ENCODE measurements at places on chromosomes 7 and 10.
A peak's percentile ranks its signal among the peaks of the same experiment; 100 is the strongest.

DNA sequence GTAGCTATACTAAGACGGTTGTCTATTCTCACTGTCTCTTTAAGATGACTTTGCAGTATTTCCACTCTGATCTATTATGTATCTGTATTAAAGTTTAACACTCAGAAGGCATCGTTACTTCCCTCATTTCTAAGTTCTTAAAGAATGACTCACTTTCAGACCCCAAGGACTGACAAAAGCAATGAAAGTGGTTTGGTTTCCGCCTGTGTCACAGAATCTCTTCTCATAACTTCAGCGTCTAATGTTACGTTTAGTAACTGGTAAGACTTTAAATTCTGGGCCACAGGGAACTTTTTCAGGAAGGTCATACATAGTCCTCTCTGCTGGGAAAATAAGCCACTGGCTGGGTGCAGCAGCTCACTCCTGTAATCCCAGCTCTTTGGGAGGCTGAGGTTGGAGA, 892.0 kb upstream of the AUTS2 start:
- no peak for DNase-seq

- peak; percentile 9 for DNase-seq
These were observed 30.3 kb upstream of the LSM8 start for GRCh38 chr7:118153551-118154177.

DNA sequence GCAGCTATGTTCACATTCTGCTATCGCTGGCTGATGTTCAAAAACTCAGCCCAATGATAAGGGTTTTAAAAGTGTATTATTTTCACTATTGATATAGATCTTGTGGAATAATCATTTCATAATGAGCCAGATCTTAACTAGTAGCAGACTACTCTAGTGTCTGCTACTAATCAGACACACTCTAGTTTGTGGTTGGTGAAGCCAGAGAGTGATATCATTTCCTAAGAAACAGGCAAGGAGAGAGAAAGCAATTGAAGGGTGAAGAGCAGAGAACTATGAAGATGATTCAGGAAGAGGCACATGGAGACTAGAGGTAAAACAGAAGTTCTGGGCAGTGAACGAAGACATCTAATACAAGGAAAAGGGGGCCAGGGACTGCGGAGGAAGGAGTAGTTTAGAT, 58.2 kb upstream of the BET1 start:
- no peak for DNase-seq

DNA sequence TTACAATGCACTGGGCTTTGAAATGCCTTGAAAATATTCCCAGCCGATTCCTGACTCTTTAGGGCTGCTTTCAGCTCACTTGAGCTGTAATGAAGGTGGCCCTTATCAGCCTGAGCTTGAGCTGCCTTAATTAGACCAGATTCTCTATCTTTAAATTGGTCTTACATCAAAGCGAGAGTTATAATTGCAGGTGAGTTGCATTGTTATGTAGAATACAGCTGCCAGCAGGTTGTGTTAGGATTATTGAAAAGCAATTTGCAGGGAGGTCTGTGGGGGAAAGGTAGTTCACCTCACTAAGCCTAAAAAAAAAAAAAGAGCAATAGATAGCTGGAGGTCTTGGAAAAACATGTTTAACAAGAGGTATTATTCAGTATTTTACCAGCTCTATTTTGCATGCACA, 142.2 kb upstream of the HABP2 start:
- no peak for DNase-seq

GRCh38 chr7:3943779-3944520, 642.9 kb downstream of the SDK1 start:
- no peak for DNase-seq

- DNase-seq, result no peak
These were observed 133.5 kb downstream of the VIPR2 start for GRCh38 chr7:159010937-159011721.

- DNase-seq, result peak; percentile 21
These were observed 210.9 kb downstream of the CREB5 start for GRCh38 chr7:28623105-28623730.

- no peak for DNase-seq
These were observed 31.2 kb downstream of the GPRIN2 start for GRCh38 chr10:46525177-46525823.

GRCh38 chr7:122518488-122518887, 180.4 kb downstream of the RNF133 start:
- DNase-seq, result no peak

- DNase-seq, result no peak
These were observed 27.3 kb downstream of the TFAM start for GRCh38 chr10:58412502-58412961.

DNA sequence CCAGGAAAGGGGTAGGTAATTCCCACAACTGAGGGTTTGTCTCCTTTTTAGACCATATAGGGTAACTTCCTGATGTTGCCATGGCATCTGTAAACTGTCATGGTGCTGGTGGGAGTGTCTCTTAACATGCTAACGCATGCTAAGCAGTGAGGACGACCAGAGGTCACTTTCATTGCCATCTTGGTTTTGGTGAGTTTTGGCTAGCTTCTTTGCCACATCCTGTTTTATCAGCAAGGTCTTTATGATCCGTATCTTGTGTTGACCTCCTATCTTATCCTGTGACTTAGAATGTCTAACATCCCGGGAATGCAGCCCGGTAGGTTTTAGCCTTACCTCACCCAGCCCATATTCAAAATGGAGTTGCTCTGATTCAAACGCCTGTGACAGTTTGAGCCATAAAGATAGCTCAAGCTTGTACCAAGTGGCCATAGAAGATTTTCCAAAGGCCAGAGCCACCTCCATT, 176.0 kb upstream of the NAMPT start:
- DNase-seq, result no peak

DNA sequence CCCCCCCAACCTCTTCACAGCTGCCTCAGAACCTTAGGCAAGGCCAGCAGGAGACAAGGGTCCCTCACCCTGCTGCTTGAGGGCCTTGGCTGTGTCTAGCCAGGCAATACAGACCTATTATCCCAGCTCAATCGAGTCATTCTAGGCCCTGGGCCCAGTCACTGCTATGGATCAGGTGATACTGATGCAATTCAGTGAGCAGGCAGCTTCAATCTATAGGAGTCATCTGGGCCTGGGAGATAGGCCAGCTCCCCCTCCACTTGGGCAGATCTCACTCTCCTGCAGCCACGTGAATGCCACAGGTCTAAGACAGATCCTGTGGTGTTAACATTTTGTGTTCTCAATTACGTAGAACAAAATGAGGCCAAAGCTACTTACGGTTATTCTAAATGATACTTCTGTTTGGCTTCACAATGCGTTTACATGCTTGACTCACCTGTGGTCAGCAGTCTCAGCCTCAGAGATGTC, 68.0 kb upstream of the LRRC4 start:
- no peak for DNase-seq

GRCh38 chr7:50826371-50827172, 43.9 kb upstream of the GRB10 start:
- no peak for DNase-seq

DNA sequence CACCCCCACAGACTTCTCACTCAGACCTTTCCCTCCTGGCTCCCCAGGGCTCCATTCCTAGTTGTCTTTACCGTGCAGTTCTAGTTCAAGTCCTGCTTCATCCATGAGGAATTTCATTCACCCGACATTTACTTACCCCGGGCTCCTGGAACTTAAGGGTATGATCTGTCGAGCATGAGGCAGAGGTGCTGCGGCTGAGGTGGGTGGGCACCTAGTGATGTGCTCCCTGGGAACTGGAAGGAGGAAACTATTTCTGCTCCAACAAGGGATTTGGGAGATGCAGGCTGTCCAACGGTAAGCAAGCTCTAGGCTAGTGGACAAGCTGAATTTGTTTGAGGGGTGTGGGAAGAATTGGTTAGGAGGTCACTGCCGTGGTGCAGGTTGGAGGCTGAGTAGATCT, 30.2 kb upstream of the AQP1 start:
- DNase-seq, result no peak

- no peak for DNase-seq
These were observed 421.7 kb downstream of the ADRA2A start for GRCh38 chr10:111498560-111498959.

DNA sequence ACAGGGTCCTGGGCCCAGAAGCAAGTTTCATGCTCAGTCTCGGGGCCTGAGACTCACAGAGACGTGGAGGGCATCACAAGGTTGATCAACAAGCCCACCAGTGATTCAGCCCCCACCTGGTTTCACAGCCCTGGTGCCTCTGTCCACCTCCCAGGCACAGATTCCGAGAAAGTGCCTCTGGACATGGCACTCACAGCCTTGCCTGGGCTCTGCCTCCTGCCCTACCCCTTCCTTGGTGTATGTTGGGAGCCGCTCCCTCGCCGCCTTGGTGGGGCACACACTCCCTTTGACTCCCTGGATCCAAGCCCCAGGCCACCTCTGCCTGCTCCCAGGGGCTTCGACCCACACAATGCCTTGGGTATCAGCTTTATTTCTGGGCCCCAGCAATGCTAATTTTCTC, 200.8 kb upstream of the PPP2R2D start:
- DNase-seq, result no peak

- DNase-seq, result no peak
These were observed 68.8 kb downstream of the PCGF5 start for GRCh38 chr10:91289305-91289704.

DNA sequence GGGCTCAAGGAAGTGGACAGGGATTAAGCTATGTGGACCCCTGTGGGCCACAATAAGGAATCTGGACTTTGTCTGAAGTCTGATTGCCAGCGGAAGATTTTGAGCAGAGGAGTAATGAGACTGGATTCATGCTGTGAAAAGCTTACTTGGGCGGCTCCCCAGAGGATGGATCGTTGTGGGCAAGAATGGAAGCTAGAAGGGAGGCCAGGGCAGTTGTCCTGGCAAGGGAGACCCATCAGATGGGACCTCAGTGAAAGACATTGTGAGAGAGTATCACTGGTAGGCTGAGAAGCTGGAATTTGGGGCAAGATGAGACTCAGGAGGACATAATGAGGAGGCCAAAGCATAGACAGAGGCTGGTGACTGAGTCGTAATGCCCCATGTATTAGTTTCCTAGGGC, 15.6 kb downstream of the ABCC2 start:
- DNase-seq, result no peak

- DNase-seq, result no peak
These were observed 85.4 kb upstream of the PLXDC2 start for GRCh38 chr10:19730907-19731217.

GRCh38 chr7:17227766-17228490, 70.5 kb upstream of the AHR start:
- DNase-seq, result no peak

DNA sequence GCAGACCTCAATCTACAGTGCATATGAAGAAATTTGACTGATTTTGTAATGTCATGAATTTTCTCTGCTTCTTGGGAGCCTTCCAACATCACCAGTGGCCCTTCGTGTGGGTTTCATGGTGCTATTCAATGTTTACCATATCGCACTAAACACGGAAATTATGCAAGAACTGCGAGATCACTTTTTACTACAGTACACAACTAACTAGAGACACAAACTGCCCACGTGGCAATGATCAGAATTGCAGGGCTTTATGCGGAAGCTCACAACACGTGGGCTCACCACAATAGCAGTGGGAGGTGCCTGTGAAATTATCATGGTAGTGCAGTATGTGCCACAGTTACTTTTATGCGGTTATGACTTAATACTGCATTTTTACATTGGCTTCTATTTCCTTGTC, 449.7 kb upstream of the KLF6 start:
- DNase-seq, result no peak

DNA sequence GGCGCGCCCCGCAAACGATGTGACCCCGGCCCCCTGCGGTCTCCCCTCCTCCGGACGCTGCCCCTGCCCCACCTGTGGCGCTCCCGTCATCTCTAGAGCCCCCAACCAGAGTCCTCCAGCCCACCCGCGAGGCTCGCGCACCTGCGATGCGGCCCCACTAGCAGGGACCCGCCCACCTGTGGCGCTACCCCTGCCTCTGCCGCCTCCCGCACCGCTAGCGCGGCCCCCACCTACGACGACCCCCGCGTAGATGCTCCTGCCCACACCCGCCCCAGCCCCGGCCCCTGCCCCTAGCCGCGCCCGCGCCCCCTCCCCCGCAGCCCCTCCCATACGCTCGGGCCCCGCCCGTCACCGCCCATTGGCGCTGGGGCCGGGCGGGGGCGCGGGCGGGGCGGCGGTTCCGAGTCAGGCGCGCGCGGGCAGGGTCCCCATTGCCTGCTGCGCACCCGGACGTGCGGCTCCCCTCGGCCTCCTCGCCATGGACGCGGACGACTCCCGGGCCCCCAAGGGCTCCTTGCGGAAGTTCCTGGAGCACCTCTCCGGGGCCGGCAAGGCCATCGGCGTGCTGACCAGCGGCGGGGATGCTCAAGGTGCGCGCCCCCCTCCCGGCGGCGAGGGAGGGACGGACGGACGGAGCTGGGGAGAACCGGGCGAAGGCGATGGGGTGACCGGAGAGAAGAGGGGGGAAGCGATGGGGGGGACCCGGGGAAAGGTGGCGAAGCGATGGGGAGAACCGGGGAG, at the start of gene PFKP:
Gene PFKP, plus strand, starts transcription at position 431 of the 741 bp plus-strand sequence. Its CDS starts 48 bp downstream, at position 479.
- DNase-seq, result peak; percentile 92

DNA sequence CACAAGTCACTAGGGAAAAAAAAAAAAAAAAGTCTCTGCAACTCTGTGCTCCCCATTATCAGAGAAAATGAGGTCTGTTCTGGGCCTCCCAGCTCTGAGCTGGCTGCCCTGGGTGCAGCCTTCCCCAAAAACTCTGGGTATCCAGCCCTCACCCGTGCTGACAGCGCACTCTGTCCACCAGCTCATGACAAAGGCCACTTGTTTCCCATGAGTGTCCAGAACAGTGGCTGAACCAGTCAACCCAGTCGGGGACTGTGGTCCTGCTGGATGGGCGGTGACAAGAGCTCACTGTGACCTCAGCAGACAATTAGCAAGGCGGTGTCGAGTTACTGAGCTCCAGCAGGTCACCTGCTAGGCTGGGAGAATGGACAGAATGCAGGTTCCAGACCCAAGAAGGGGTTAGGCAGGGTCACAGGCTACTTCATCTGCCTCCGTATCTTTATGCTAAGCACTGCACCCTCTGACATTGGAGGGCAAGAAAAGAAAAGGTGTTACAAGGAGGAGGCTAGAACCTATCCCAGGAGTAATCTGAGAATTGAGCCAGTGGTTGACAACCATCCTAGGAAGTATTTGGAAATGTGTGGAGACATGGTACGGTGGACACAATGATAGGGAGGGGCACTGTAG, 37.2 kb downstream of the DLG5 start:
- DNase-seq, result no peak

DNA sequence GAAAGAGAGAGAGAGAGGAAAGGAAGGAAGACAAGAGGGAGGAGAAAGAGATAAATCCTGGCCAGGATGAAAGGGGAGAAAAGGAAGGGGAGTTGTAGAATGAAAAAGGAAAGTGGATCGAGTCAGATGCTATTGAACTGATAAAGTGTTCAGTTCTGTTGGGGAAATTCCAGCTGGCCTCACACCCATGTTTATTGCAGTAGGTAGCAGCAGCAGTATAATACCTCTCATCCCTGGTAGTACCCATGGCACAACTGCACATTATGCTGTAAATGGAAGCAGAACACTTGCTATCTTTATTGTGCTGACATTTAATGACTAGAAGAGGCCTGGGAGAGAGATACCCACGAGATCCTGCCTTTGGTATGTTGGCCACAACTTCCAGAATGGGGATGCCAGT, 178.1 kb downstream of the EVX1 start:
- DNase-seq, result no peak

- no peak for DNase-seq
These were observed 8.8 kb downstream of the LYZL1 start for GRCh38 chr10:29297678-29298077.
